ENCODE measurements at places on chromosomes 16 and 17.
A peak's percentile ranks its signal among the peaks of the same experiment; 100 is the strongest.

DNA sequence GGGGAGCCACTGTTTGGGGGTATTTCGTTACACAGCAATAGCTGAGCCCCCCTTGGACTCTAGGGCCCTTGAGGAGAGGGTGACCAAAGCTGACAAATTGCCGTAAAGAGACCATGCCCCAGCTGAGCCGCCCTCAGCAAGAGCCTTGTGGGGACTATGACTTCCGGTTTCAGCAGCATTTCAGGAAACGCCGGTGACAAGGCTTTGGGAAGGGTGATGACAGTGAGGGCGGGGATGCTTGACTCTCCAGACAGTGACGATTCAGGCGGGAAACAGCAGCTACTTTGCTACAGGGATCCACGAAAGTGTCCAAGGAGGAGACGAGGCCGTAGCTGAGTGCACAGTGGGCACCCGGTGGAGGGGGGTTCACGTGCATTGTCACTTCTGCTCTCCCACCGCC is 360.8 kb downstream of the C16orf95 start:
- no peak for DNase-seq

- DNase-seq, result no peak
Observed at GRCh38 chr16:20683812-20684211, 13.7 kb downstream of the ACSM1 start.

DNA sequence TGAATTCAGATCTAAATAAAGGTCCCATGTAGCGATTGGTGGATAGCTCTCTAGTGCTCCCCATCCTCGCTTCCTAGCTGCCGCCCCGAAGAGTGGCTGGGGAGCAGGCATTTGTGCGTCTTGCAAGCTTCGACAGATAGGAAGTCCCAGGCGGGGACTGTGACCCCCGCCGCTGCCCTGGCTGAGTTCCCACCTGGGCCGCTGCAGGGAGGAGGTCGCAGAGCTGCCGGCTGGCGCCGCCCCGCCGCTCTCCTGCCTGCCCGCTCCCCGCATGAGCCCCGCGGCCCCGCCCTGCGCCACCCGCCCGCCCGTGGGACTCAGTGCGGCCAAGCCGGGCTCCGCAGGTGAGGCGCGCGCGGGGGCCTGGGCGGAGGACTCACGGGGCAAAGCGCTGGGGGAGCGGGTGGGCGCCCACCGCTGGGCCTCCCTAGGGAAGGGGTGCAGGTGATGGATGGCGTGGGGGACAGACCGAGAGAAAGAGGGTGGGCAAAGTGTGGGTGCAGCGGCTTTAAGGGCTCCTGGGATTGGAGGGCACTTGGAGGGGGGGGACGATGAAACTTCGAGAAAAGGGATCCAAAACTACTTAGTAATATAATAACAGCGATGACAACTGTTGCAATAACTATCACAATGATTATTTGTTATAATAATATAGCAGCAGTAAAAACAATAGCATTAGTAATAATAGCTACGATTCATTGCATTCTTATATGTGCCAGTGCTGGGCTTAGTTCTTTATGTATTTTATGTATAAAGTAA is at the start of gene OTOA:
Gene OTOA, plus strand, starts transcription at position 80 of the 759 bp plus-strand sequence. CDS start 14,547 bp downstream, outside the sequence.
- peak; percentile 26 for DNase-seq

DNA sequence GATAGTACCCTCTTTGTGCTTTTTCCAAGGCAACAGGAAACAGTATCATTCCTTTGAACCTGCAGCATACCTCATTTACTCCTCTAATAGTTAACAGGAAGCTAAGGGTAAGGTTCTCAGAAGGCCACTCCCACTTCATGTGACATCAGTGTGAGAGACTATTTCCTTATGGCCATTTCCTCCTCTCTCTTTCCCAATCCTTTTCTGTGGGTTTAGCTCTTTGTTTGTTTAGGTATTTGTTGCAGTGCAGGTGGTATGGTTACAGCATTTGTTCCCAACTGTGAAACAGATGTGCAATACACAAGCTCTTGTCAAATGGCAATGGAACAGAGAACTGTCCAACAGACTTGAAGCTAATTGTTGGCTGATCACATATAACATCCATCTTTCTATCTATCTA is 14.7 kb downstream of the TMC5 start:
- no peak for DNase-seq

- DNase-seq, result no peak
Observed at GRCh38 chr17:77049440-77049839, 91.3 kb upstream of the SEC14L1 start.
